ENCODE measurements at places on chromosomes 6 and 20. TPM values are rescaled to one million over a fixed set of nuclear protein-coding genes. Genes with fewer than 3 reads are reported as not detected.
A peak's percentile ranks its signal among the peaks of the same experiment; 100 is the strongest.

Gene SLC12A5
- total RNA-seq = not detected

Gene DPPA5
- total RNA-seq = not detected

Gene PRDM13
- total RNA-seq = not detected

Gene MLIP
- 1.2 TPM for total RNA-seq

Gene RAB44
- total RNA-seq = 0.30 TPM

Gene ALDH5A1
- total RNA-seq = 16.4 TPM

Gene FABP7
- not detected for total RNA-seq

Gene CITED2
- 119 TPM for total RNA-seq

Gene PLCB1
- 8.3 TPM for total RNA-seq

Gene ECT2L
- not detected for total RNA-seq

- no peak for DNase-seq
- no peak overlapping the region for H3K4me3 ChIP-seq
- no peak overlapping the region for H3K27ac ChIP-seq
Observed at GRCh38 chr6:65202738-65203137, 504.3 kb downstream of the EYS start.

DNA sequence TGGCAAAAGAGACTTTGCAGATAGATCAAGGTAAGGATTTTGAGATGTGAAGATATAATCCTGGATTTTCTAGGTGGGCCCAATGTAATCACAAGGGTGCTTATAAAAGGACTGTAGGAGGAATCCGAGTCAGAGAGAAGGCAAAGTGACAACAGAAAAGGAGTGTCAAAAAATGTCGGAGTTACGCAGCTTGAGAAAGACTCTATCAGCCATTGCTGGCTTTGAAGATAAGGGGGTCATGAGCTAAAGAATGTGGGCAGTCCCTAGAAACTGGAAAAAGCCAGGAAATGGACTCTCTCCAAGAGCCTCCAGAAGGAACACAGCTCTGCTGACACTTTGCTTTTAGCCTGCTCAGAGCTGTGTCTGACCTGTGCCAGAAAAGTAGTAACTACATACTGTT is 8.7 kb upstream of the RWDD1 start:
- H3K4me3 ChIP-seq = no peak overlapping the region
- H3K4me1 ChIP-seq = no peaks in the 10 kb centered on the region
- no peak overlapping the region for H3K27ac ChIP-seq
- no peak for DNase-seq
- no peaks in the 10 kb centered on the region for H3K27me3 ChIP-seq

DNA sequence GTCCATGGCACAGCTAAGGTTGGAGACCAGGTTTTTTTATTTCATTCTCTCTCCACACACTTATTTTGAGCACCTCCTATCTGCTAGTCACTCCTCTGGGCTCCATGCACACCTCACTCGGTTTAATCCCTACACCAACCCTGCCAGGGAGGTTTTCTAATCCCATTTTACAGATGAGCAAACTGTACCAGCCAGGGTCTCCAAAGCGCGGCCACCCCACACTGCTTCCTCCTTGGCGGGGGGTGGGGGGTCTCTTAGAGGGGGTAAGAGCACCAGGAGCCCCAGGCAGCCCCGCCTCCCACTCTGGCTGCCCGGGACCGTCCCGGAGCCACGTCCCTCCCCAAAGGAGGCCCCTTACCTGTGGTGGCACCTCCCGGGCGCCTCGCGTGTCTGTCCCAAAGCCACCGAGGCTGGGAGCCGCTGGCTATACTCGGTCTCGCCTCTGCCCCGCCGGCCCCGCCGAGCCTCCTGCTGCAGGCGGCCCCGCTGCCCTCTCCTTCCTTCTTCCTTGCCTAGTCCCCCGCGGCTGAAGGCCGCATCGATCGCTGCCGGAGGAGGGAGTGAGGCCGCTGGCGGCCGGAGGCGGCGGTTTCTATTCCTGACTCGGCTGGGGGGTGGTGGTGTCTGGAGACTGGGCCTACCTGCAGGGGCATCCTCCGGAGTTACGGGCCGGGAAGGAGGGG is at the start of gene KCNS1:
TSS of gene KCNS1 (minus strand) at position 565 of the 683 bp plus-strand sequence. CDS start 1,891 bp downstream, outside the sequence.
- H3K27ac ChIP-seq = no peak within 1 kb of the TSS
- no peaks in the 10 kb centered on the region for H3K36me3 ChIP-seq
- DNase-seq = no peak
- peaks cover 26% of the 10 kb centered on the region for H3K27me3 ChIP-seq
- no peaks in the 10 kb centered on the region for H3K4me1 ChIP-seq
- no peak within 1 kb of the TSS for H3K4me3 ChIP-seq

- H3K36me3 ChIP-seq = no peaks in the 10 kb centered on the region
- H3K4me3 ChIP-seq = no peak overlapping the region
- no peak overlapping the region for H3K27ac ChIP-seq
- no peaks in the 10 kb centered on the region for H3K27me3 ChIP-seq
- DNase-seq = no peak
Observed at GRCh38 chr6:165971202-165971601, 196.4 kb downstream of the TBXT start.

DNA sequence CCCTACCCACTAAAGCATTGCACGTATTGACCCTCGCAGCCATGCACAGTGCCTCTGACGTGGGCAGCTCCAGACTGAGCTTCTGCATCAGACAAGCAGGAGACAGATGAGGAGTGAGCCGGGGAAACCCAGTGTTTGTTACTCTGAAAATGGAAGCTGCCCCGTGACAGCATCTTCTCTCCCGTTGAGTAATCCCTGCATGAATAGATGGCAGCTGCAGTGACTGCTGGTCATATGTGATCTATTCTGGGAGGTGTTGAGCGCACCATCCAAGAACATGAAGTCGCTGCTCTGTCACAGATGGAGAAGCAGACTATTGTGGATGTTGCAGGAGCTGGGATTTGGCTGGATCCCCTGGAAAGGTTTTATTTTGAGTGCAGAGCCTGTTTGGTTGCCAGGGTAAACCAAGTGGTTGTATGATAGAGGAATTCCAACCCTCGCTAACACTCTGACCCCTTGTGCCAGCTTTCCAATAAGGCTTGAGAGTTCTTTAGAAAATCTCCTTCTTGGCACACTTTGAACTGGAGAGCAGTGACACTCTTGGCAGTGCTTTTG is 242.2 kb downstream of the NRN1 start:
- no peaks in the 10 kb centered on the region for H3K36me3 ChIP-seq
- no peaks in the 10 kb centered on the region for H3K27me3 ChIP-seq
- no peaks in the 10 kb centered on the region for H3K4me1 ChIP-seq
- H3K27ac ChIP-seq = no peak overlapping the region
- no peak for DNase-seq
- no peak overlapping the region for H3K4me3 ChIP-seq

GRCh38 chr6:99177736-99178135 is 171.7 kb downstream of the FAXC start:
- no peak for DNase-seq
- no peak overlapping the region for H3K27ac ChIP-seq
- no peak overlapping the region for H3K4me3 ChIP-seq

- no peaks in the 10 kb centered on the region for H3K36me3 ChIP-seq
- H3K4me3 ChIP-seq = peak overlapping the region; percentile 95
- no peak overlapping the region for H3K27ac ChIP-seq
- H3K27me3 ChIP-seq = no peaks in the 10 kb centered on the region
Observed at GRCh38 chr20:36745234-36745926, 510 bp downstream of the NDRG3 start.

GRCh38 chr6:148564494-148565035 is 182.3 kb upstream of the UST start:
- H3K4me1 ChIP-seq = no peaks in the 10 kb centered on the region
- H3K27ac ChIP-seq = no peak overlapping the region
- no peak overlapping the region for H3K4me3 ChIP-seq
- no peaks in the 10 kb centered on the region for H3K27me3 ChIP-seq
- DNase-seq = no peak

DNA sequence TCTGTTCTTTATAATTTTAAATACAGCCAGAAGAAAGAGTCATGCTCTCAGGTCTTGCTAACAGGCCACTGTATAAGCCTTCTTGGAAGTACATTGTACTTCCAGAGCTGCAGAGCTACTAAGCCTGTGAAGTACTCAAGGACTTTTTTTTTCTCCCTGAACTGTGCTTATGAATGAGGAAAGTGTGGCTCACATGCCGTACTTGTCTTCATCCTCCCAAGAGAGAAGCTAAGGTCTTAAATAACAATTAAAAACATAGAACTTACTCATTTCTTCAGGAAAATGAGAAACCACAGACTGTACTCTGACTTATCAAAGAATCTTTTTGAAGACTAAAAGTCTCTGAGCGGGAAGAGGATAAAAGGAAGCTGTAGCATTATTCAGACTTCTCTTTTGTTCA is 218.3 kb downstream of the HTR1B start:
- no peaks in the 10 kb centered on the region for H3K36me3 ChIP-seq
- no peak overlapping the region for H3K27ac ChIP-seq
- no peaks in the 10 kb centered on the region for H3K27me3 ChIP-seq
- no peak for DNase-seq

DNA sequence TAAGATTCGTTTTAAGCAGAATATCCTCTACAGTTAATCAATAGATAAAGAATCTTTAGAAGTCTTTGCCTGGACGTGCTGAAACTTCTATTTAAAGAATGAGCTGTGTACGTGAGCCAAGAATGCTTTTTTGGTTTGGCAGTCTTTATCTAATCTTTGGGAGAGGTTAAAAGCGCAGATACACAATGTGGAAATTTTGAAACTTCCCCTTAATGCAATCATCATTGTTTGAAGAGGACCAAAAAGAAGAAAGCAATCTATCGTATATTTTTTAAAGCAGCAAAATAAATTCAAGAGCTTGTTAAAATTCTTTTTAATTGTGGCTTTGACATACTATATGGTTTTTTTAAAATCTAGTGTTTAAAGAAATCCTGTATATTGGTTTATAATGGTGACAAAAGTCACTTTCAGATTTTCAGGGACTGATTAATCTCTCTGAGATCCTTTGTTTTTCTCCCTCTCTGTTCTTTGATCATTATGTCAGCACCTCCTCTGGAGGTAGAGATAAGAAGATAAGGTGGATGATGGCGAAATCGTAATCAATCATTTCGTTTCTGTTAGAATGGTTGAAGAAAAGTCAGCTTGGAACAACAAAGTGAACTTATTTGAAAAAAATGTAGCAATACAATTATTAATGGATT is 92.1 kb upstream of the FAM184A start:
- H3K36me3 ChIP-seq = no peaks in the 10 kb centered on the region
- no peak for DNase-seq
- no peak overlapping the region for H3K4me3 ChIP-seq
- H3K4me1 ChIP-seq = no peaks in the 10 kb centered on the region

GRCh38 chr6:109194880-109195279 is 99.6 kb downstream of the CEP57L1 start:
- H3K4me1 ChIP-seq = no peaks in the 10 kb centered on the region
- no peak overlapping the region for H3K4me3 ChIP-seq
- H3K27me3 ChIP-seq = no peaks in the 10 kb centered on the region
- H3K36me3 ChIP-seq = no peaks in the 10 kb centered on the region
- no peak for DNase-seq

GRCh38 chr6:133339543-133340384 is 98.6 kb downstream of the EYA4 start:
- H3K4me1 ChIP-seq = no peaks in the 10 kb centered on the region
- H3K36me3 ChIP-seq = no peaks in the 10 kb centered on the region
- H3K27me3 ChIP-seq = no peaks in the 10 kb centered on the region
- no peak for DNase-seq
- H3K4me3 ChIP-seq = no peak overlapping the region

- no peak overlapping the region for H3K27ac ChIP-seq
- no peak for DNase-seq
- no peak overlapping the region for H3K4me3 ChIP-seq
- H3K4me1 ChIP-seq = no peaks in the 10 kb centered on the region
Observed at GRCh38 chr6:21625642-21626041, 32.1 kb downstream of the SOX4 start.

GRCh38 chr6:44514576-44515193 is 127.2 kb downstream of the CDC5L start:
- no peak overlapping the region for H3K27ac ChIP-seq
- no peak for DNase-seq
- no peaks in the 10 kb centered on the region for H3K27me3 ChIP-seq
- H3K4me1 ChIP-seq = no peaks in the 10 kb centered on the region
- no peak overlapping the region for H3K4me3 ChIP-seq
- no peaks in the 10 kb centered on the region for H3K36me3 ChIP-seq

DNA sequence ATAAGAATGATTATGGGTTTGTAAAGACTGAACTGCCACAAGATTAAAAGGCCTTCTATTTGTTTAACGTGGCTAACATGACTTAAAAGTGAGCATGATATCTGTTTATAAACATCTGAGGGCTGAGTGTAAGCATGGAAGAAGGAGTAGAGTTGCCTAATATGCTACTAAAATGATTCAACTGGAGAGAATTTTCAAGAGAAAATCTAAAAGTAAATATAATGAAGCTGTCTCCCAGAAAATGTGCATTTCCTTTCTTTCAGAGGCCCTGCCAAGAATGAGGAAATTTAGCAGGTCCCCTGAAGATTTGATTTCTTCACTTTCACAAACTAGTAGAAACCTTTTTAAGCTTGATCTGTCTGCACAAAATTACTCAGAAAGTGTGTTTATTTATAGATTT is 4.2 kb upstream of the EYA4 start:
- no peaks in the 10 kb centered on the region for H3K4me1 ChIP-seq
- H3K36me3 ChIP-seq = no peaks in the 10 kb centered on the region
- H3K27ac ChIP-seq = no peak overlapping the region
- no peak overlapping the region for H3K4me3 ChIP-seq
- no peak for DNase-seq

- H3K4me1 ChIP-seq = no peaks in the 10 kb centered on the region
- no peaks in the 10 kb centered on the region for H3K36me3 ChIP-seq
- no peak for DNase-seq
- H3K4me3 ChIP-seq = no peak overlapping the region
- H3K27ac ChIP-seq = no peak overlapping the region
Observed at GRCh38 chr6:26516481-26517427, 16.7 kb downstream of the BTN1A1 start.

DNA sequence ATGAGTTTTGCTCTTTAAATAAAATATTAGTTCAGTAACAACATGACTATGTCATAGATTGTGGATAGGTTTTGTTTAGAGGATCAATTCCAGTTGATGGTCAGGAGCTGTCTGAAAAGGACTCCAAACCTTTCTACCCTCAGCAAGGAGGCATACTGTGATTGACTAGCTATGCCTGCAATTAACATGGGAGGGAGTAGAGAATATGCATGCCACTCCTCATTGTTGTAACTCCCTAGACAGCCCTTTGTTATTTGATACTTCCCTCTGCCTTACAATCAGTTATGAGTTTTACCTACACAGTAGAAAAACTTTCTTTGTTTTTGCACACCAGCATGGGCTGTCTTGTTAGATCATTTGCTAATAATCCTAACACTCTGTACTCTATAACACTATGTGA is 1418.5 kb downstream of the KHDRBS2 start:
- H3K27me3 ChIP-seq = no peaks in the 10 kb centered on the region

DNA sequence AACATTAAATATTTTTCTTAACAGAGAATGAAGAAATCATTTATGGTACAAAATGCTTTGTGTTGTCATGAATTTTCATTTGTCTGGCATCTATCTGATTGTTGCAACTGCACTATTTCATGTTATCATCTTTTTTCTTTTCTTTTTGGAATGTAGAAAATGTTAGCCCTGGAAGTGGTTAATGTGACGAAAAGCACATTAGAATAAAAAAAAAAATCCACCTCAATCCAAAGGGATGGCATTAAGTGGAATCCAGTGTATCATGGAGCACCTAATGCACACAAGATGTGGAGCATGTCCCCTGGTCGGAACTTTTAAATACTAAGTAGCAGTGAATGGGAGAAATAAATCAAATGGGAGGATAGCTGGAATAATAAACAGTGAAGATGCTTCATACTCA is 172.9 kb upstream of the MCHR2 start:
- H3K27me3 ChIP-seq = no peaks in the 10 kb centered on the region
- no peaks in the 10 kb centered on the region for H3K36me3 ChIP-seq
- no peak overlapping the region for H3K4me3 ChIP-seq
- H3K27ac ChIP-seq = no peak overlapping the region
- no peaks in the 10 kb centered on the region for H3K4me1 ChIP-seq
- DNase-seq = no peak

- H3K4me1 ChIP-seq = no peaks in the 10 kb centered on the region
- no peak for DNase-seq
- H3K36me3 ChIP-seq = no peaks in the 10 kb centered on the region
- H3K27me3 ChIP-seq = no peaks in the 10 kb centered on the region
- H3K27ac ChIP-seq = no peak overlapping the region
- no peak overlapping the region for H3K4me3 ChIP-seq
Observed at GRCh38 chr6:68196645-68197044, 438.4 kb upstream of the ADGRB3 start.
